Large intestine (tissue), 12 donors: ENCODE measurements at places on chromosomes 12 and 14.
A peak's percentile ranks its signal among the peaks of the same experiment; 100 is the strongest.

- no peak for DNase-seq
These were observed 220.4 kb upstream of the GARIN6 start for GRCh38 chr12:99427104-99427503.

- DNase-seq: no peak
These were observed 66.1 kb downstream of the PDZRN4 start for GRCh38 chr12:41254004-41254914.

- DNase-seq: peak; percentile 8
These were observed 250.9 kb upstream of the OR4E1 start for GRCh38 chr14:21924479-21924878.

GRCh38 chr12:105843986-105844760, 294.6 kb downstream of the NUAK1 start:
- DNase-seq: no peak

DNA sequence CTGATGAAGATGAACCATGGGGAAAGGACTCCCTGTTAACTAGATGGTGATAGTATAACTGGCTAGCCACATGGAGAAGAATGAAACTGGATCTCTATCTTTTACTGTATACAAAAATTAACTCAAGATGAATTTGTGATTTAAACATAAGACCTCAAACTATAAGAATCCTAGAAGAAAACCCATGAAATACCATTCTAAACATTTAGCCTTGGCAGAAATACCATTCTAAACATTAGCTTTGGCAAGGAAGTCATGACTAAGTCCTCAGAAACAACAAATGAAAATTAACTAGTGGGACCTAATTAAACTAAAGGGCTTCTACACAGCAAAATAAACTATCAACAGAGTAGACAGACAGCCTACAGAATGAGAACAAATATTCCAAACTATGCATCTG, 28.4 kb upstream of the NOVA1 start:
- DNase-seq: no peak

DNA sequence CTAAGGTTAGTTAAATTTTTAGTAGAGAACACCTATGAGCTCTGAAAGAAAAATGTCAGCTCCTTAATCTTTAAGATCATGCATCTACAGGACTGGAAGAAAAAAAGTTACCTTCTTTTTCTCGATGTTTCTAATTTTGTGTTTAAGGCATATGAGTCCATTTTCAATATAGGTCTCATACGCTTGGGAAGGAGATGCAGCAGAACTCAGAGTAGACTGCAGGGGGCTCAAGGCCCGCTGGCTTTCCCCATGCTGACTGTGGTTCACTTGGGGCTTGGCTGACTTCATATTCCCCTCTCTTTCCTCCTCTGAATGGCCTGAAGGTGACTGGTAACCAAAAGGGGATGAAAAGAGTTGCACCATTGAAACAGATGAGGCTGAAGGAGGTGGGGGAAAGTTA, 1.5 kb downstream of the CAPRIN2 start:
- DNase-seq: no peak

- no peak for DNase-seq
These were observed 24.3 kb downstream of the ZFYVE21 start for GRCh38 chr14:103739793-103740501.
